ENCODE measurements at places on chromosomes 5 and 9.
A peak's percentile ranks its signal among the peaks of the same experiment; 100 is the strongest.

- DNase-seq: no peak
Observed at GRCh38 chr9:121024237-121024636, 25.8 kb downstream of the C5 start.

DNA sequence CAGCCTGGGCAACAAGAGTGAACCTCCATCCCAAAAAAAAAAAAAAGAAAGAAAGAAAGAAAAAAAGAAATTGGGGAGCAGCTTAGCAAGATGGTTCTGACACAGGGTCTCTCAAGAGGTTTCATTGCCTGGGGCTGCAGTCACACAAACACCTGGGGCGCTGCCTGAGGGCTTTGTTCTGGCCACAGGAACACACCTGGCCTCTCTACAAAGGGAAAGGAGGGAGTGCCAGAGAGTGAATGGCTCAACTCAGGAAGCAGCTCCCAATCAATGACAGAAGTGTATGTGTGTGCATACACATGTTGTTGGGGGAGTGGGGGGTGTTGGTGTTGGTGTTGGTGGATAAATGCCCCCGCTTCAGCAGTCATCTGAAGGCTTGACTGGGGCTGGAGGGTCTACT lies 32.4 kb upstream of the CTNNA1 start:
- DNase-seq: no peak

- DNase-seq: no peak
Observed at GRCh38 chr5:14715481-14715880, 51.0 kb downstream of the OTULIN start.

- DNase-seq: no peak
Observed at GRCh38 chr9:17082343-17083064, 52.3 kb upstream of the CNTLN start.

- peak; percentile 99 for DNase-seq
Observed at GRCh38 chr5:178626484-178627258, at the start of gene CLK4. TSS of gene CLK4 (minus strand) at chr5:178627050. CDS start at chr5:178623416, 3,634 bp downstream.

DNA sequence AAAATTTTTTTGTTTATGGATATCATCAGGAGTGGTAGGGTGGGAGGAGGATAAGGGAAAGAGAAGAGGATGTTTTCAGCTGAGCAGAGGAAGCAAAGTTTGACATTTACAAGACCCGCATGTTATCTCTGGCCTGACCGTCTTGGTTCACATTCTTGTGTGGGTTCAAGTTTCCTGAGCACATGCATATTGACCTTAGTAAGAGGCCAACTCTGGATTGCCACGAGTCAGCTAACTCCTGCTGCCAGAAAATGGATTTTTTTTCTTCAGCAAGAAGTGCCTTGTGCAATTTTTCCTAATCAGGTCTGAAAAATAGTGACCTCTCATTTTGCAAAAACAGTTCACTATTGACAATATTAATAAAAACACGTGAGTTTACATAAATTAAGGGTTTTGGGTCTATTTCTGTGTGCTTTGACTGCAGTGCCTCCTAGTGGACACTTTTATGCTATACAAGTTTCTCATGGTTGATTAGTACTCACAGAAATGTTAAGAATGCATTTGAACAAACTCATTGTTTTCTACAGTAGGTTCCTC lies 27.1 kb upstream of the BASP1 start:
- no peak for DNase-seq

GRCh38 chr5:112329419-112330090 lies 89.5 kb downstream of the EPB41L4A start:
- DNase-seq: no peak
